Hematopoietic multipotent progenitor cell treated with erythropoietin and hydrocortisone succinate and interleukin-3 and kit ligand, for 4 days (in vitro differentiated cells): ENCODE measurements at places on chromosomes 3 and 15.

DNA sequence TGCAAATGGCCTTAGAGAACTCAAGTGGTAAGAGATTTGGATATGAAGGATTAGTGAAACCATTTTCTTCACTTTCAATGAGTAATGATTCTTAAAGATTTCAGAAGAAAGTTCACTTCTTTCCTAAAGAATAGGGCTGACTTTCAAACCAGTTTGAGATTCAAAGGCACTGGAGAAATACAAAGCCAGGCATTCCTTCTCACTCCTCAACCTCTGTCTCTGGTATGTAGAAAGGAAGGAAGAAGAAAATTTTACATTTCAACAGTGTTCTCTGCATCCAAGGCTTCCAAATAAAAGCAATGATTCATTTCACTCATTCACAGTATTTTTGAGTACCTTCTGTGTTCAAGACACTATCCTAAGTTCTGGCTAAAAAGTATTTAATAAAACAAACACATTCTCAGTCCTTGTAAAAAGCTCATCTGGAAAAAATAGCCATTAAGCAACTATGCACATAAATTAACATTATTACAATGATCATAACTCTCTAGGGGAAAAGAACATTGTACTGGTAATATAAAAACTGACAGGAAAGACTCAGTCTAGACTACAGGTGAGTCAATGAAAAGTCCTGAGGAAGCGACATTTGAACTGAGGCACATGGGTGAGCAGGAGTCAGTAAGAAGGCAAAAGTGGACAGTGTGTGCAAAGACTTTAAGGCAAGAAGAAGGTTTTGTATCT lies 79.5 kb downstream of the IMPG2 start:
- no peak for DNase-seq

- peak; percentile 97 for DNase-seq
Measured at GRCh38 chr3:111667621-111668239, 72.6 kb upstream of the ZBED2 start.

DNA sequence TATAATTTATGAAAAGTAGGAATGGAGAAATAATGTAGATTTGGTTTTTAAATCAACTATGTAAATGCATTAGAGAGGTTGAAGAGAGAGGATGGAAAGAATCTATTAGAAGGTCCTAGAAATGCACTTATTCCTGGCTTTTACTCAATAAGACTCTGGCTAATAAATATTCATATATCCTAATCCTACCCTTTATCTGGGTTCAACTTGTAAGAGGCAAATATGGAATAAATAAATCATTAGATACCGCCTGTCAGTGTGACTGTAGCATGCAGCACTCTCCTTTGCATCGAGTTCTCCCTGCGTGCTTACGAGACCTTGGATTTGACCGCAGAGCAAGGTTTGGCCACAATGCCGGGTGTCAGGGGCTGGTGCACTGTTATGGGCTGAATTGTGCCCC lies 1156.5 kb downstream of the ROBO1 start:
- DNase-seq, result no peak

DNA sequence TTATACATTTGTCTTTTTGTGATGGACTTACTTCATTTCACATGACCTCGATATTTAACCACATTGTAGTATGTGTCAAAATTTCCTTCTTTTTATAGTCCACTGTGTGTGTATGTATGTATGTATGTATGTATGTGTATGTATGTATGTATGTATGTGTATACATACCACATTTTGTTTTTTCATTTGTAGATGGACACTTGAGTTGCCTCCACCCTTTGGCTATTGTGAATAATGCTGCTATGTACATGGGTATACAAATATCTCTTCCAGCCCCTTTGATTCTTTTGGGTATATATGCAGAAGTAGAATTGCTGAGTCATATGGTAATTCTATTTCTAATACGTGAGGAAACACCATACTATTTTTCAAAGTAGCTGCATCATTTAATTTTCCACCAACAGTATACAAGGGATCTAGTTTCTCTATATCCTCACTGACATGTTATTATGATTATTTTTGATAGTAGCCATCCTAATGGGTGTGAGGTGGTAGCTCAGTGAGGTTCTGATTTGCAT lies 228.2 kb downstream of the OPA1 start:
- DNase-seq, result peak; percentile 64

- peak; percentile 43 for DNase-seq
Measured at GRCh38 chr3:4643904-4644547, 150.9 kb downstream of the ITPR1 start.

- peak; percentile 89 for DNase-seq
Measured at GRCh38 chr3:46208167-46208704, at the start of gene CCR1. Gene CCR1, minus strand, starts transcription at chr3:46208313. Its CDS starts 4,000 bp downstream, at chr3:46204313.

- DNase-seq, result peak; percentile 47
Measured at GRCh38 chr3:142888099-142888480, 793 bp downstream of the PCOLCE2 start.

- no peak for DNase-seq
Measured at GRCh38 chr3:158050461-158050860, 55.8 kb downstream of the SHOX2 start.

DNA sequence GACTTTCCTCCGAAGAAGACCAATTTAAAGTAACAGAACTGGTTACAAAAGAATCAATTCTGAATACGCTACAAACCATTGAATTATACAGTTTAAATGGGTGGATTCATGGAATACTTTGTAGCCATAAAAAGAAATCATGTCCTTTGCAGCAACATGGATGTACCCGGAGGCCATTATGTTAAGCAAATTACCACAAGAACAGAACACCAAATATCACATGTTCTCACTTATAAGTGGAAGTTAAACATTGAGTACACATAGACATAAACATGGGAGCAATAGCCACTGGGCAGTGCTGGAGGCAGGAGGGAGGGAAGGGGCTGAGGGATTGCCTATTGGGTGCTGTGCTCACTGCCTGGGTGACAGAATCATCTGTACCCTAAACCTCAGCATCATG lies 61.3 kb downstream of the EDEM1 start:
- DNase-seq, result no peak

DNA sequence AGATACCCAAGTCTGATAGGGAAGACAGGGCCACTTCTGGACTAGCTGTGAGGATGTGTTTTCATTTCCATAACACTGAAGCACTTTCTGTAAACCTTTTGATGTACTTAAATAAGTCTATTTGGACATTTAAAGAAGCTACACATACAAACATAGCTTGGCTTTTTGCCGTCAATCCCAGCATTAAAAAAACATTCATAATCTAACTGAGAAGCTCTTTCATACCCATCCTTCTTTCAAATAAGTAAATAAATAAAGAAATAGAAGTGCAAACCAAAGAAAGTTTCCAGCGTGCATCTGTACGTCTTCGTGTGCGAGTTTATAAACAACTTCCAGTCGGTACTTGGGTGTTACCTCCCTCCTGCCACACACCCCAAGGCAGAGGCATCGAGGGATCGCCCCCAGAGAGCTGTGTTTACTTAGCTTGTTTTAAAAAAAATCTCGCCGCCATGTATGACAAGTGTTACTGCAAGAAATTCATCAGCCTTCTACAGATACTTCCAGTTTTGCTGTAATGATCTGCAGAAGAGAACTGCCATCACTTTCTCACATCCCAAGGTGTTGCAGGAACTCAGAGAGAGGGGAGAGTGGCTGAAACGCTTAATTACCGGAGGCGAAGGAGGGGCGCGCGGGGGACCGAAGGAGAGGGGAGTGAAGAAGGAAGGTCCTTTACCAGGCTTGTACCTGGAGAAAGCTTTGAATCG lies 9.0 kb upstream of the MEIS2 start:
- DNase-seq, result no peak

DNA sequence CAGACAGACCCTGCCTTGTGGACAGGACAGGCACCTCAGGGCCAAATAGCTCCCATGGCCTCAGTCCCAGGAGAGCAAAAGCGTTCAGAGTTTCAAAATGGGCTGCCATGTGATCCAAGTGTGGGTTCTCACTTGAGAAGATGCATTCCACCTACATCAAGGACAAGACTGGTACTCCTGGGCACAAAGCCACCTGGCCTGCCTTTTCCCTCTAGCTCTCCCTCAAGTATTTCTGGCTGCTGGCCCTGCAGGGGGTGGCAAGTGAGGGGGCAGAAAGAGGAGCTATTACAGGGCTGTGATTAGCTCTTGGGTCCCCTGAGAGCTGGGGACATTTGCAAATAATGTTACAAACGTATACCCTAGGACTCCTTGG lies 6.5 kb upstream of the COL7A1 start:
- no peak for DNase-seq

DNA sequence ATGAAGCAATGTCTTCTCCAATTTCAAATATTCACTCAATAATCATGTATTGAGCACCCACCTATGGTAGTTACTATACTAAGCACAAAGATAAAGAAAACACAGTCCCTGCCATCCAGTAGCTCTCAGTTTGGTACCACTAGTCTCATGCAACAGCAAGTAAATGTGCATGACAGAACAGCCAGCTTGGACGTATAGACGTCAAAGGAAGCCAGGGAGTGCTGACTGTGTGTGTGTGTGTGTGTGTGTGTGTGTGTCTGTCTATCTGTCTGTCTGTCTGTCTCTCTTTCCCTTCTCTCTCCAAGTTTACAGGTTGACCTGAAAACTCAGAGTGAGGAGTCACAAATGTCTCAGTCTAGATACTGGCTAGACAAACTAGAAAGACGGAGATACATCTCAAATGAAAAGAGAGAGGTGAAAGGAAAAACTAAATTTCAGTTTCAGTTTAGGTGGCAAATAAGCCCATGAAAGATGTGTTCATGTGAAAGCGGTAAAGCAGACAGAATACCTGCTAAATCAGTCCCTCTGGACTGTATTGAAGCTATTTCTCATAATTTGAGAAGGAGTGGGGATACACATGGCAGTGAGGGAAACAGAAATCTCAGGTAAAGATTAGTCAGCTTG lies 141.1 kb upstream of the PTPRG start:
- no peak for DNase-seq

DNA sequence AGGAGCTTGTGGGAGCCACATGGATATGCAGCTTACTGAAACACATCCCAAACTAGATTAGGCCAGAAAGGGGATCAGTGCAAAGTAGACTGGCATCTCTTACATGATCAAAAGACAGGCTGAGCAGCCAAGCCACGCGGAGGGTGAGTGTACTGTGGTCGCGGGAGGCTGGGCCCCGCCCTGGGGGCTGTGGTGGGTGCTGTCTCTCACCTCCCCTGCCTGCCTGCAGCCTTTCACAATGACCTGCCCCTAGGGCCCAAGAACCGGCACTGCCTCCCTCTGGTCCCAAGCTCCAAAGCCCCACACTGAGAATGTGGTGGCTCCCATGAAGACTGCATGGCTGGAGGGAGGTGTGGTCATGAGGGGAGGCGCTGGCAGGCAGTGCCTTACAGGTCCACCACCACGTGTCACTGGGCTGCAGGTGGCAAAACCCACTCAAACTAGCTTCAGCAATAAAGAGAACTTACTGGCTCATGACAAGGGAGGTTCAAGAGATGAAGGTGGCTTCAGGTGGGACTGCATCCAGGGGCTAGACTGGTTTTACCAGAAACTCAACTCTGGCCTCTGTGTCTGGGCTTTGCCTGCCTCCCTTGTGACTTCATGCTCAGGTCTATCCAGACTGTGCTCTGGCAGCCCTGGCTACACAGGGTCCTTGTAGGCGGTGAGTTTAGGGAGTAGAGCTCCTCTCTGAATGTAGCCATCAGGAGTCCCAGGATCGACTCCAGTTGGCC lies 27.4 kb upstream of the PLXND1 start:
- DNase-seq, result peak; percentile 60

DNA sequence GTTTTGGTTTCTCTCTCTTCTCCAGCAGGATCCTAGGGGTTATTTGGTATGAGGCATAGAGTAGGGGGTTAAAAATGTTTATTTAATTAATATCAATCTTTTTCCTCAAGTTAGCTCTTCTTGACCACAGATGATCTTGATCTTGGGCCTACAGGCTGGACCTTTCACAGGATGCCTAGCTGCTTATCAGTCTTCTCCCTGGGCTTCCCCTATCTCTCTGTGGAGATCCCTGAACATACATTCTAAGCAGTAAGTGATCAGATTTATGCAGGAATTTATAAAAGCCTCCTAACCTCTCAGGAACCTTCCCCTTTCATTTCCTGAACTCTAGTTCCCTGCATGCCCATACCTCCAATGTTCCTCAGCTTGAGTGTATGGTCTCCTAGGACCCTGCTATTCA lies 428.3 kb downstream of the TBC1D5 start:
- DNase-seq, result no peak

DNA sequence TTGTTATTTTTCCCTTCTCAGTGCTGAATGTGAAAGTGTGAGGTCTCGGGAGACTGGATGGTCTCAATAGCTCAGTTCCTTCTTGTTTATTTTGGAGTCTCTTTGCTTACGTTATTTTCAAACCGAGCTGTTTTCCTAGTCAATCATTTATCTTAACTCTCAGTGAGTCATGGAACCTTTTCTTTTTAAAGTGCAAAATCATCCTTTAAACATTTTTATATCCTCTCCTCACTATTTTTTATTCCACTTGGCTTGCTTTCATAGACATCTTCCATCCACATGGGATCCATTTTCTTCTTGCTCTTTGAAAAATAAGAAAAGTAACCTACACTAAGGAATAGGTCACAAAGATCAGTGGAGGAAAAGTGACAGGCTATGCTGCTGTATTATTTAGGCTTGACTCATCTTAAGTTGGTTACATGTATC lies 497.8 kb downstream of the NAALADL2 start:
- no peak for DNase-seq

- no peak for DNase-seq
Measured at GRCh38 chr15:90400005-90400758, 12.1 kb downstream of the IQGAP1 start.

DNA sequence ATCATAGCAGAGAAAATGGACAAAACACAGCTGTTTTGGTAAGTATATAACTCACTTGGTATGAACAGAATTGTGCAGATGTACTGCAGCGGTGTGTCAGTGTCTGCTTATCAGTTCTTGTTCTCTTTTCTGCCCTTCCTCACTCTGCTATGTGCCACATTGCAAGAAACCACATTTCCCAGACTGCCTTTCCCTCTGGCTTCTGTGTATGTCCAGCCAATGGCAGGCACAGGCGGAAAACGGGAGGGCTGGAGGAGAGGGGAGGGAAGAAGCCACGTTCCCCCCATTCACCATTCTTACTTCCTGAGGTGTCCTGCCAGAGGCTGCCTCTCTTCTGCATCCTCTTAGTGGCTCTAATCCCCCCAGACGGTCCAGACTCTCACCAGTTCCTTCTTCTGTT lies 15.4 kb downstream of the HHLA2 start:
- peak; percentile 92 for DNase-seq
